Left ventricle myocardium inferior (tissue), 1 donor: ENCODE measurements at places on chromosomes 3 and 15. TPM values are rescaled to one million over a fixed set of nuclear protein-coding genes. Genes with fewer than 3 reads are reported as not detected.
A peak's percentile ranks its signal among the peaks of the same experiment; 100 is the strongest.

DNA sequence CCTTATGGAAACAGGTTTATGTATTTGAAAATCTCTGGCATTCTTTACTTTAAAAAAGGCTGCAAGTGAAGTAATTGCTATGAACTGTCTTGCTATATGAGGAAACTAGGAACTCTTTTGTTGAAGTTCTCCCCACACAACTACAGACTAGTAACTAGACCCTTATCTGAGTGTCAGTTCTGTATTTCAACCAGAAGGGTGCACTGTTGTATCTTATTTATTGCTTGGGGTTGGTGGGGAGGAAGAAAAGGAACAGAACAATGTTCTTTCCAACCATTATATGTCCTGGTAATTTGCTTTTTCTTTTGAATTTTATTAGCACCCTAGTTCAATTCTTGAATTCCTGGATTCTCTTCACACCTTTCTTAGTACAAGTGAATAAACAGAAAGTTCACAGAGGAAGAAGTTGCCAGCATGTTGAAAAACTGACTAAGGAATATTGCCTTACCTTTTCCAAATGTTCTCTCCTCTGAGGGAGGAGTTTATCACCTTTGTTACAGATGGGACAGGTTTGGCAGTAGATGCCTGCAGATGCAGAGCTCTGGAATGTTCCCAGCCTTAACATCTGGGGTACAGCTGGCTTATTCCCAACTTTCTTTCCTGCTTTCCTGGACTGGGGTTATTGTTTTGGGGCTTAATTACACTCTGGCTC, 162.4 kb upstream of the CFAP20DC start:
- DNase-seq: no peak

GRCh38 chr3:172856795-172857742, 106.5 kb downstream of the ECT2 start:
- DNase-seq: peak; percentile 40

DNA sequence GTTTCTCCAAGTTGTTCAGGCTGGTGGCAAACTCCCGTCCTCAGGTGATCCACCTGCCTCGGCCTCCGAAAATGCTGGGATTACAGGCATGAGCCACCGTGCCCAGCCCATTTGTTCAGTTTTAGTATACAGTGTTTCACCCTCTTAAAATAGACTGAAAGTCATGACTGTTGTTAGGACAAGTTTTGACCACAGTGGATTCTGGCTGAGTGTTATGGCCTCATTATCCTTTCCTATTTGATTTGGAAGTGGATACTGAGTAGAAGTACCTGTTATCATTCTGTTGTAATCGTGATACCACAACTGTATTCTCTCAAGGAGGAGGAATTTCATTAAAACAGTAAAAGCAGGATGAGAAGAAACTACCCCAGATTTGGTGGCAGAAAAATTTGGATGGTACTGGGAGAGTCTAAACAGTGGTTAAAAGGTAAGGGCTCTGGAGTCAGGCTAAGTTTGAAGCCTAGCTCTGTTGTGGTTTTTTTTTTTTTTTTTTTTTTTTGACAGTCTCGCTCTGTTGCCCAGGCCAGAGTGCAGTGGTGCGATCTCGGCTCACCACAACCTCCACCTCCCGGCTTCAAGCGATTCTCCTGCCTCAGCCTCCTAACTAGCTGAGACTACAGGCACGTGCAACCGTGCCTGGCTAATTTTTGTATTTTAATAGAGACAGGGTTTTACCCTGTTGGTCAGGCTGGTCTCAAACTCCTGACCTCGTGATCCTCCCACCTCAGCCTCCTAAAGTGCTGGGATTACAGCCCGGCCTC, 2.6 kb downstream of the MAP2K1 start:
- no peak for DNase-seq

DNA sequence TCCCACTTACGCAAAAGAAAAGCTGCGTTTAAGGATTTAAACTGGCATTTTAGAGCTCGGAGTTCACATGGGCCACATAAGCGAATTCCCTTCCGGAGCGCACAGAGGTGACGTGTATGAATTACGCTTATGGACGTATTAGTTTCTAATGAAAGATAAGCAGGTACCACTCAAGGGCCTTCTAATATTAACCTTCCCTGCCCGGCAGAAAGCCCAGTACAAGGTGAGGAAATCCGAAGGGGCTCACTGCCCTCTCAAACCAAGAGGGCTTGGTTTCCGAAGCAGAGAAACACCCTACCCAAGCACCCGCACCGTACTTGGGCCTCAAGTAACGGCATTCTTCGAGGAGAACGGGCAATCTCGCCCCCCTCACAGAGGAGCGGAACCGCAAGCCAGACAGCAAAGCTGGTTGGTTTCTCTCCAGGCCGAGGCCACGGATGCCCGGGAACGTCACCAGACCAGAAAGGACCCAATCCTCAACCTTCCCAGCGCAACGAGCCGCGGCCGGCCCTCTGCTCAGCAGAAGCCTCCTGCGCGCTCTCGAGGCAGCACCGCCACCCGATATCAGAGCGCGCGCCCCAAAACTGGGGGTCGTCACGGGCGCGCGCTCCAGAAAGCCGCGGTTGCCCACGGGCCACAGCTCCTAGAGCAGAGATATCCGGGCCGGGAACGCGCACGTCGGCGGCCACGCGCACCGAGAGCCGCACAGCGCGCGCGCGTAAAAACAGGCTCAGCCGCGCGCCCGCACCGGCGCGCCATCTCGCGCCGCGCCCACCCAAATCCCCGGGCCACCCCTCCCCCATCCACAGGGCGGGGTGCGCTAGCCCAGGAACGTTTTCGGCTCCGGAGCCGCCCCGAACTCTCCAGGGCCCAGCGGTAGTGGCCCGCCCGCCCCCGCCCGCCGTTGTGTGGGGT, 676 bp downstream of the QRICH1 start:
- peak; percentile 84 for DNase-seq

DNA sequence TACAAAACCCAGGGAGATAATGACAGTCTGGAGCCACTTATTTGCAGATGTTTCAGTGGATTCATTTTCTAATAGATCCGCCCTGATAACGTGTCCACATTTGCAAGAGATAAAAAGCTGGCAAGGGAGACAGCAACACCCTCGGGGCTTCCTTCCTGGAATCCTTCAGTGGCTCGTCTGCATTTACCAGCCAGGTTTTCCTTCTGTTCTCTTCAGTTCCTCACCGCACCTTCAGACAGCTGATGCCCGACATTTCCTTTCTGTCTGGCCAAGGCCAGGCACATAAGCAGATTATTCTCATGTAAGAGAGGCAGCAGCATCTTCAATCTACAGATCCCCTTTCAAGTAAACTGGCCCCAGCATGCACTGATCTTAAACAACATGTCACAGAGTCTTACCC, 56.2 kb upstream of the SPATA12 start:
- no peak for DNase-seq

GRCh38 chr3:196073255-196073753, 8.6 kb downstream of the TFRC start:
- peak; percentile 34 for DNase-seq

- DNase-seq: no peak
These were observed 96.3 kb upstream of the BCL6 start for GRCh38 chr3:187841560-187841959.

GRCh38 chr3:171980578-171981270, 58.7 kb upstream of the FNDC3B start:
- DNase-seq: no peak

GRCh38 chr3:4821338-4821737, 157.9 kb upstream of the BHLHE40 start:
- DNase-seq: no peak

- no peak for DNase-seq
These were observed 352.5 kb downstream of the LPP start for GRCh38 chr3:188506446-188506845.

DNA sequence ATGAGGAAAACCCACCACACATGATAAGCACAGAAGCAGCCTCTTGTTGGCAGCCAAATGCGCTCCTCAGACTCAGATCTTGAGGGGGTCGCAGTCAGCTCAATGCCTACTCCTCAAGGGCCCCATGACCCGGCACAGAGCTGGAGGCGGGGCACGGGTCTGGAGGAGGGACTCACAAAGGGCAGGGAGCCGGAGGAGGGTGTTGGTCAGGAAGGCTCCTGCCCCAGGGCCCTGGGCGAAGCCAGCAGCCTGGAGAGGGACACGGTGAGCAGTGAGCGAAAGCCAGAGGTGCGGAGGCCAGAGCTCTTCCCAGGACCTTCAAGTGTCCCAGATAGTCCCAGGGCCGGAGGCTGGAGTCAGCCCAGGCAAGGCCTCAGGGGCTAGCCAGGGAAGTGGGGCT, 9.8 kb downstream of the CACNA2D2 start:
- DNase-seq: no peak

- no peak for DNase-seq
These were observed 792 bp downstream of the SHF start for GRCh38 chr15:45186771-45187577.

DNA sequence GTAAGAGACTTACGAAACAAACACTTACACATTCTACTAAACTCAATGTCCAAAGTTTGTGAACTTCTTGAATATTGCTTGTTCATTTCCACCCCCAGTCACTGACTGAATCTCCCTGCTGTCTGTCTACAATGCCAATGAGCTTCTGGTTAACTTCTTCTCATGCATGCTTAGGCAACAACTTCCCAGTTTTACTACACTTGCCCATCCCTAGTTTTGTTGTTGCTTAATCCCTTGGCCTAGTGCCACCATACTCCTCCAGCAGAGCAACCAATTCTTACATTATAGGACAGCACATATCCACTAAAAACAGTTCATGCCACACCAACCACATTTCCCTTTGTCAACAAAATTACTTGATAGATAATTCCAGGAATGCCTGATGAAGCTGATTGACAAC, 40.9 kb upstream of the CCR2 start:
- no peak for DNase-seq

DNA sequence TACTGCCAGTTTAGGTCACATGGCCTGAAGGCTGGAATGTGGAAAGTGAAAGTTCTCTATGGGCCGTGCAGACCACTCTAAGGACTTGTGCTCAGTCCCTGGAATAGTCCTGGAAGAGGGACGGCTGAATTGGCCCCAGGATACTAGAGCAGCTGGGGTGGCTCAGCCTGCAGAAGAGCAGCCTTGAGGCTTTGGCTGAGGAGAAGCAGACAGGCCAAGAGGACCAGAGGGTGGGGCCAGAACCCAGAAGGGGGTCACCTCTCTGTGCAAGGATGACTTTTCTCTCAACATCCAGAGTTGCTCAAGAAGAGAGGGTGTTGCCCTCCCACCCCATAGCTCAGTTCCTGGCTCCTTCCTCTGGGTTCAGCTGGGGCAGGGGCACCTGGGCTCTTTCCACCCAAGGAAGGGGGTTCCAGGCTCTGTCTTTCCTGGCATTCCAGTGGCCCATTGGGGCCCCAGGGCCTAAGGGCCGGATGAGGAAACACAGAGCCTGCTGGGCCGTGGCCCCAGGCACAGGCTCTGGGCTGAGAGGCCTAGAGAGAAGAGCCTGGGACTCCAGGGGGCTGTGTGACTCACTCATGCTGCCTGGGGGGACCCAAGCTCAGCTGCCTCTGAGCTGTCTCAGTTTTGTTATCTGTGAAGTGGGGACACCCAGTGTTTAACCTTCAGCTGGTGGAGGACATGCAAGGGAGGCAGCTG, 8.5 kb upstream of the FBLN2 start:
- DNase-seq: peak; percentile 60

GRCh38 chr3:14285548-14285925, 106.9 kb downstream of the LSM3 start:
- no peak for DNase-seq

GRCh38 chr3:25910997-25911396, 121.1 kb downstream of the OXSM start:
- DNase-seq: no peak

- DNase-seq: no peak
These were observed 246.0 kb downstream of the WDR72 start for GRCh38 chr15:53513431-53513830.

Gene GRM7
- total RNA-seq: not detected

Gene REC114
- 1.4 TPM for total RNA-seq

Gene DPPA2
- not detected for total RNA-seq

Gene C3orf49
- total RNA-seq: not detected

Gene NAALADL2
- 5.8 TPM for total RNA-seq

Gene TNNC1
- 8,962 TPM for total RNA-seq

Gene CDHR4
- total RNA-seq: not detected

Gene SEMA5B
- 5.3 TPM for total RNA-seq

Gene AADAC
- total RNA-seq: not detected

Gene PTH1R
- 6.4 TPM for total RNA-seq

Gene CLRN1
- total RNA-seq: not detected
